ENCODE measurements at places on chromosomes 3 and 15.
A peak's percentile ranks its signal among the peaks of the same experiment; 100 is the strongest.

DNA sequence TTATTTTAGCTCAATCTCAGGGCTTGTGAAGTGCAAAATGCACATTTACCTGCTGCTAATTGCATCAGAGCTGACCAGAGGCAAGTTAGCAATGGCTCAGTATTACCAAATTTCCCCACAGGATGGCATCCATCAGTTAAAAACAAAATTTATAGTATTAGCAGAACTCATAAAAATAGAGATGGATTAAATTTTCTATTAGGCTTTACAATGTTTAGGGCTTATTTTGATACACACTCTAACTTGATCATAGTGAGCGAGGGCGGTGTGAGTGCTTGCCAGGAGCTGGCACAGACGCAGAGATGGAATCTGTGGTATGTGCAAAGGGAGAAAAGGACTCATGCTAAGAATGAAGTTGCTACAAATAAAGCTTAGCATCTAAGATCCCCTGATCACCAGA is 241.0 kb downstream of the NSUN3 start:
- DNase-seq, result no peak

- no peak for DNase-seq
Measured at GRCh38 chr15:31305796-31306425, 20.7 kb upstream of the KLF13 start.

DNA sequence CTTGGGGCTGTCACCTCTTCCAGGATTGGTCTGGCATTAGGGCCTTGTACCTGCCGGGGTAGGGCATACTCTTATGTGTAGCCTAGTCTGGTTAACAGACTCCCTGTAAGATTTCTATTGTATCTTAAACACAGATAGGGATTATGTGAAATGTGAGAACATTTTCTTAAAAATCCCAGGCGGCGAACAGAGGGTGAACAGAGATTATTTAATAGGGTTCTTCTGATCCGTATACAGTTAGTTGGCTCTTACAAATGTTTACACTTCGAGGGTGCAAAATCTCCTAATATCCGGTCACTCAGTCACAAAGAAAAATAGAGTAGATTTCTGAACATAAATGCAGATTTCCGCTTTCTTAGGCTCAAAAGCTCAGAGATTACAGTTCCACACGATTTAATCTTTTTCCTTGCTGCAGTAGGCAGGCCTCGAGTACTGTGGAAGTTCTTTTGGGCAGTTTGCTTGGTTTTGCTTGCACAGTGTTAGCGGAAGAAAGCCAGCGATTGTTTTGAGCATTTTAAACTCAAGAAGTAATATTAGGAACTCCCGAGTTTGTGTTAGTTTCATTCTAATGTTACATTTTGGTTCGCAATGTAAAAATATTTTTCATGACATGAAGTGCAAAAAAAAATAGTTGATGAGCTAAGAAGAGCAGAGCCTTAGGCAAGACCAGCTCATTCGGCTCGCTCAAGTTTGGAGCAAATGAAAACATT is 993 bp downstream of the PLCL2 start:
- no peak for DNase-seq

DNA sequence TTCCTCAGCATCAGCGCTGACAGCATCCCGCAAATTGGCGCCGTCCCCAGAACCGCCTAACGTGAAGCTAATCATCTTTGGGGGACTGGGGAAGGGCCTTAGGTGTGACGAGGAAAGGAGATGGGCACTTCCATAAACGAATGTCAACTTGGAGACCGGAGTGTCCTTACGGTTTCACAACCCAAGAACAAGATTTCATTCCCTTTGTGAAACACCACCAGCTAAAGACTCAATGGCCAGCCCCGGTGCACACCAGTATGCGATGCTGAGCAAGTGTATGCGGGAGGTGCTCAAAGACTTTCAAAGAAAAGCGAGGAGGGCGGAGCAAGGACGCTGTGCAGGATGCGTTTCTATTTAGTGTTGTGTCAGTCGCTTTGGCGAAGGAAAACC is 759 bp upstream of the TTBK2 start:
- DNase-seq, result no peak

DNA sequence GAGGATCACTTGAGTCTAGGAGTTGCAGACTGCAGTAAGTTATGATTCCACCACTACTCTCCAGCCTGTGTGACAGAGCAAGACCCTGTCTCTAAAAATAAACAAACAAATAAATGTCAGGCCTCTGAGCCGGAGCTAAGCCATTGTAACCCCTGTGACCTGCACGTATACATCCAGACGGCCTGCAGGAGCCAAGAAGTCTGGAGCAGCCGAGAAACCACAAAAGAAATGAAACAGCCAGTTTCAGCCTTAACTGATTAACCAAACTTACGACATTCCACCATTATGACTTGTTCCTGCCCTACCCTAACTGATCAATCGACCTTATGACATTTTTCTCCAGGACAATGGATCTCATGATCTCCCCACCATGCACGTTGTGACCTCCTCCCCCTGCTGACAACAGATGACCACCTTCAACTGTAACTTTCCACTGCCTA is 32.5 kb upstream of the ZKSCAN7 start:
- DNase-seq, result no peak

DNA sequence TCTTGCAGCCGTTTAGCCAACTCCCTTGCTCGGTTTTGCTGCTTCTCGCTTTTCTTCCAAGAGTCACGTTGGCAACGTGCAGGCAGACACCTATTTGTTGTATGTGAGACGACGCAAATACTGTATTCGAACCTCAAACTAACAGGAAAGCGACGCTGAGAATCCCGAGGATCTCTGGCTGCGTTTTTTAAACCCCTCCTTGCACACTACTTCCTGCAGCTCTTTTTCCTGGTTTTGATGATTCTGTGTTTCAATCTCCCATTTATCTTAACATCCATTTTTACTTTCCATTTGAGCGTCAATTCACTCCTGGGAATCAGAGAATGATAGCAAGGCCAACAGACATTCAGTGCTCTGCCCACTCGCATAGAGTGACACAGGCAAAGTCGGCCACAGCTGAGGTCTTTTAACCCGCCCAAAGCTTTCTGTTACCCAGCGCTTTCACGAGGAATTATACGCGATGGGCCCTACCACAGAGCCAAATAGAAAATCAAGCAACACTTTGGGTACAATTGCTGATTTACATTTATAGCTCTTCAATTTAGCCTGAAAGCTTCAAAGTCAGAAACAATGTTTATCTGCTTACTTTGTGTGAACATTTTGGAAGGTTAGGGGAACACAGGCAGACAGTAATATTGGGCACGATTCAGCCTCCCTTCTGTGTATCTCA is 1.6 kb upstream of the ANXA2 start:
- no peak for DNase-seq

DNA sequence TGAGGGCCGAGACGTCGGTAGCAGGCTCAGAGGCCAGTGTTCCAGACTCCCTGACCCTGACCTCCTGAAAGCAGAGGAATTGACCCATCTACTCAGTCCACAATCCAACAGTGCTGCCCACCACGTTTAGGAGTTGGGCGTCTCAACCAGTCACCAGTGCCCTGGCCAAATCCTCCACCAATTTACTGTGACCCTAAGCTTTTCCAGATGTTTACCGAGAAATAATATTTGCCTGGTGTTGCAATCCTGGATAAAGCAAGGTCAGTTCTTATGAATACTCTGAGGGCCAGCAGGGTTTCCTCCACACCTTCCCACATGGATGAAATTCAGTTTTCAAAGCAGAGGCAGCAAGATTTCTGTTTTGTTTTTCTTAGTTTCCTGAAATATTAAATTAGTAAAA is 7.5 kb upstream of the APOD start:
- no peak for DNase-seq

- DNase-seq, result no peak
Measured at GRCh38 chr3:44896440-44896839, 22.0 kb downstream of the TGM4 start.

- no peak for DNase-seq
Measured at GRCh38 chr3:166456286-166456685, 619.1 kb upstream of the BCHE start.

DNA sequence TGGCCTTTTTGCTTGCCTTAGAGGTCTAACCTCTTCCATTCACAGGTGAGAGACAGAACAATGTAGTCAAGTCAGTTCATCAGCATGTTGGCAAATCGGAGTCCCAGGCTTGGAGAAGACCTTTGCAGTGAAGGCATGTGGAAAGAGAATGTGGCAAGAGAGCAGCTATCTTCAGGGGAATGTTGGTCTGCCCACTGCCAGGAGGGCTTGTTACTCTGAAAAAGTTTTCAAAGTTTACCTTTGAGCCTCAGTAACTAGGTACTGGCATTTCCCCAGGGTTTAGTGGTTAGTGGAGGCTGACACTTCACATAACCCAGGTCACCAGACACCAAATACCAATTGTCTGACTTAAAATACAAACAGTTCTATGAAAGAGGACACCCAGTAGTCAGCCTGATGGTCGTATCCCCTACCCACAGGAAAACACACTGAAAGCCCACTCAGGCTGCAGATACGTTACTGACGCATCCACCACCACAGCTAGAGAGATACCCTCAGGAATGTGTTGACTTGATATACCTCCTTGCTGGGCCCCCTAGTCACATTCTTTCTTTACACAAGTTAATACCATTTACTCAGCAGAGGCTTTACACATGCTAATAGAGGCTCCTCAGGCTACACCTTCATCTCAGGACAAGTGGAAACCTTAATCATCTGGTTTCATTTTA is 9.7 kb upstream of the ARID3B start:
- DNase-seq, result peak; percentile 89

- DNase-seq, result no peak
Measured at GRCh38 chr3:169562988-169563774, 100.3 kb downstream of the MECOM start.

DNA sequence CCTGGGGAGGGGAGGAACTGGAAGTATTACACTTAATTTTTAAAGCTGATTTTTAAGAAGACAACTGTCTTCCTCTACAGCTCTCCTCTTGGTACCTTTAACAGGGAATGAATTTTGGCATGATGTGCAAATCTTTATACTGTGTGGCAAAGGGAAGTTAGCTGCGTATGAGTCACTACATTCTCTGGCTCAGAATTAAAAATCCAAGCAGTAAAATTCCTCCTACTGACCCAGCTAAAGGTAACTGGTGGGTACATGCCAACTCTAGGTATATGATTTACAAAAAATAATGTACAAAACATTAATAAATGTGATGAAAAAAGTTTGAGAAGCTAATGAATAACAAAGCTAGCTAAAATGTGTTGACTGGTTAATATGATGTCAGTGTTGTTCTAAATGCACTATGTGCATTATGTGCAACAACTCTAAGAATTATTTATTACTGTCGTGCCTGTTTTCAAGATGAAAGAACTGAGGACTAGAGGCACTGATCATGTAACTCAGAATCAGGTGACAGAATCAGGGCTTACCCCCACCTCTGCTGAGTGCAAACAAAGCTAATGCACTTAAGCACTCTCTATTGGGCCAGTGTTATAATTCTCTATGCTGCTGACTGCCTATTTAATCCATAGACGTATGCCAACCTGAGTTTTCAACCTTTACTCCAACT is 194.7 kb upstream of the CADPS start:
- no peak for DNase-seq

GRCh38 chr3:132661101-132661500 is 972 bp downstream of the UBA5 start:
- no peak for DNase-seq

- DNase-seq, result no peak
Measured at GRCh38 chr3:114151091-114151490, 27.8 kb downstream of the DRD3 start.

DNA sequence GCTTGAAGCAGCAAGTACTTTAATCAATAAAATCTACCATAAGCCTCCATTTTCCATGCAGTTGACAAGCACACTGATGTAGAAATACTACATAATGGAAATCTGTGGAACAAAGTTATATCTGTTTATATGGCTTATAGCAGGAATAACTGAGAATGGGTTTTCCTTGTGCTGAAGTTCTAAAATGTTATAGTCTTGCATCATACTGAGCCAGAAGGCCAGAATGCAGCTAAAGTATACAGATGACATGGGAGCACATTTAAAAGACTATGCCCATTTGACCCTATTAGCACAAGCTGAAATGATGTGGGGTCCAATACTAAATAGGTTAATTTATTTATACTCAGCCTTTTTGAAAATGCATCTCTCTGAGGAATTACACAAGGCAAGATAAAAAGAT is 25.1 kb downstream of the SLC24A5 start:
- DNase-seq, result no peak

GRCh38 chr3:154229217-154229590 is 95.1 kb downstream of the DHX36 start:
- no peak for DNase-seq

DNA sequence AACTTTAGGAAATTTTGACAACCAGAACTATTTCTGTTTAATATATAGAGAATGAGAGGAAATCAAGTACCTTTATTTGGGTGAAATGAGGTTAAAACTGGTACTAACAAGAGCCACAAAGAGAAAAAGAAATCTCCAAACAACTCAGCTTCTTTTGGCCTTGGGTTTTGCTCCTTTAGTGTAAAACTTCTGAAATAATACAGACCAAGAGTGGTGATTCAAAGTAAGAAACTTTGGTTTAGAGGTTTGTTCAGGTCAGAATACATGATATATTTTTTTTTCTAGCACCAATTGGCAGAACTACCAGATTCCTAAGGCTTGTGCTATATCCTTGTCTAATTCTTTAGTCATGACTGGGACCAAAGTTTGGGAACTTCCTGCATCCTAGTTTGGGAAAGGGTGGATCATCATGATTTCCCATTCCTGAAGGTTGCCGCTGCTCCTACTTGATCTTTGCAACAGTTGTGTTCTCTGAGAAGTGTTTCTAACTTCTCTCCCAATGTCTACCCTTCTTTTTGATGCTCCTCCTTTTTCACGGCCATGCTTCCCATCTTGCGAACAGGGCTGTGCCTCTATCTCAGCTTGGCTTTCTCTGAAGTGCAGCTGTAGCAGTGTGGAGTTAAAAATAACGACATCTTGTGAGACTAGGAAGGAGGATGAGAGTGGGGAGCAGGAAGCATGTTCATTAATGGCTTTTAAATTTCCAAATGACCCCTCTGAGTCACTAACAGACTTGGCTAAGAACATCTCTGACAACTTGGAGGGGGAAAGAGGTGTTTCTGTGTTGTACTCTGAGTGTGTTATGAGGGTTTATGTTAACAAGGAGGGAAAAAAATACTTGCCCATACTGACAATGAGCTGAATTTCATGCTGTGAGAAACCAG is 87.7 kb downstream of the KCNAB1 start:
- peak; percentile 32 for DNase-seq

DNA sequence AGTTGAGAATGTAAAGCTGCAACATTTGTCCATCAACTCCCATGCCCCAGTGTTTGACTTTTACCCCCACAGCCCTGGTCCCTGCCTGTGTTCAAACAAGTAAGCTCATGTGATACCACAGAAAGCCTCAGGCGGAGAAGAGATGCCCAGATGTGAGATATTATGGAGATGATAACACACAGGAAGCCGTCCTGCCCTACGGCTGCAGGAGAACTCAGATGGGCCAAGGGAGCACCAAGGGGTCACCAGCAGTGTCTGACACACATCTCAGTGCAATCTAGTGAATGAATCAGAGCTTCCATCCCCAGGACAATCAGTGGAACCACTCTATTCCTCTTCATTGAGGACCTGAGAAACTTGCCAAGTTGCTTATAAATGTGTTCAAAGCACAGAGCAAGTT is 14.0 kb upstream of the SPINK8 start:
- no peak for DNase-seq
